ENCODE measurements at places on chromosomes 7 and 10. TPM values are rescaled to one million over a fixed set of nuclear protein-coding genes. Genes with fewer than 3 reads are reported as not detected.

DNA sequence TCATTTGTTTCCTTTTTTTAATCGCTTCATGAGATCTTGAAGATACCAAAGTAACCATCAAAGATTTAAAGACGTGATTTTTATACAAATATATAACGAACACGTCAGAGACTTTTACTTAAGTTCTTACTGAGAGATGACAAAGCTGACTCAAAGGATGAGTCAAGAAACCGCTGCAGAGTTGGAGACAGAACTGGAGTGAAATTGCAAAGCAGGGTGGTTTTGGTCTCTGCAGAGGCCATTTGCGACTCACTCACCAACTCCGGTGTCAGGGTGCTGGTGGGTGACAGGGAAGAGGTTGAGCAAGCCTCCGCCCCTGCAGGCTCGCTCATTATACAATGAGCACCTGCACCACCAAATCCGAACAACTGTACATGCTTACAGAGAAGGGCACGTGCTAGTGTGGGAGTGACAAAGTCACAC is 75.2 kb downstream of the DNAJB6 start:
- no peak for DNase-seq

GRCh38 chr10:48608279-48608681 is 3.4 kb upstream of the ARHGAP22 start:
- DNase-seq, result no peak

DNA sequence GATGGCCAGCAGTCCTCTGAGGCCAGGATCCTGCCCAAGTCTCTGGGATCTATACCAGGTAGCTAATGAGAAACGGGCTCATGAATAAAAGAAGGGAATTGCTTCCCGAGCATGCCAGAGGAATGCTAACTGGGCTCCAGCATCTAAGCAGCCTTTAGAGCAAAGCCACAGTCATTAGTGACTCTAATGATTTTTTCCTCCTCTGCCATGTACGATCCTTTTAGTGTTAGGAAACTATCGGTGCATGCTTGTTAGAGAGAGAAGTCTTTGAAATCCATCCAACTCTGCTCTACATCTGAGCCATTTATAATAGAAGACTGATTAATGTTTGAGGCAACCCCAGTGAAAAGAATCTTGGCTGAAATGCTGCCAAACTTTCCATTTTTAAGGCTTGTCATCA is 124.9 kb upstream of the TCERG1L start:
- no peak for DNase-seq

GRCh38 chr10:20945546-20946332 is 48.6 kb upstream of the NEBL start:
- no peak for DNase-seq

DNA sequence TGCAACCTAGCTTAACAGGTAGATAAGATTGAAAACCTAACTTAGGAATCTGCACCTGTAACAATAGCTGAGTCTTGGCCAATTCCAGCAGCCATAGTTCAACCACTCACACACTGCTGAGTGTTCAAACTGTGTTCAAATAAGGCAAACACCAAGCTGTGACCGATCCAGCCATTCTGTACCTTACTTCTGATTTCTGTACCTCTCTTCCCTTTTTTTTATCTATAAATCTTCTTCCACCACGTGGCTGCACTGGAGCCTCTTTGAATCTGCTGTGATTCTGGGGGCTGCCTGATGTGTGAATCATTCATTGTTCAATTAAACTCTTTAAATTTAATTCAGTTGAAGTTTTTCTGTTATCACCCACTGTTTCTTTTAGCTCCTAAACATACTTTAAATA is 15.7 kb upstream of the FOXL3 start:
- no peak for DNase-seq

- no peak for DNase-seq
Observed at GRCh38 chr10:94219829-94220228, 142.9 kb downstream of the NOC3L start.

GRCh38 chr10:1369665-1370064 is 313.5 kb downstream of the WDR37 start:
- DNase-seq, result no peak

TMEM26 gene
- polyA plus RNA-seq, result 0.51 TPM

GRCh38 chr7:50640779-50641178 is 75.6 kb upstream of the DDC start:
- DNase-seq, result no peak

GRCh38 chr10:78165617-78166016 is 132.0 kb downstream of the RPS24 start:
- no peak for DNase-seq

DNA sequence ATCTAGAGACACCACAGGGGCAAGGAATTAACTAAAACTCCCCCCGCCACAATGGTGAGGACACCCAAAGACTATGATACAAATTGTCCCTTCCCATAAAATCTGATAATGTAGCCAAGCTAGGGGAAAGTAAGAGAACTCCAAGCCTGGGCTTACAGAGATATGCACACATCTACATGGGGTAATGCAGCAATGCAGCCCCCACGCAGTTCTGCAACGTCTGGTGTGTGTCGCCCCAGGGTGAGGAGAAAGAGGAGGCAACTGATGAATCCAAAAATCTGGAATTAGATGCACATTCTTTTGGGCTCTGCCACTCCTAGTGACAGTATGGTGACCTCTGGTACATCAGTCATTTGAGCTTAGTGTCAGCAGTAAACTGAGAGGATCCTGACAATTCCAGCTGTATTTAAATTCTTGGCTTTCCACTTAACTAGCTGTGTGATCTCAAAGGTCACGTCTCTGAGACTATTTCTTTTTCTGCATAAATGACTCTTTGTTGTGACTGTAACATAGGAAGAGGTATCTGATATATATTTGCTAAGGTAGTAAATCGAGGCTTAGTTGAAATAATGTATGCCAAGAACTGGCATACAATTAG is 51.5 kb downstream of the PIP4K2A start:
- no peak for DNase-seq

GRCh38 chr10:62772186-62772974 is 32.1 kb upstream of the ADO start:
- no peak for DNase-seq

DNA sequence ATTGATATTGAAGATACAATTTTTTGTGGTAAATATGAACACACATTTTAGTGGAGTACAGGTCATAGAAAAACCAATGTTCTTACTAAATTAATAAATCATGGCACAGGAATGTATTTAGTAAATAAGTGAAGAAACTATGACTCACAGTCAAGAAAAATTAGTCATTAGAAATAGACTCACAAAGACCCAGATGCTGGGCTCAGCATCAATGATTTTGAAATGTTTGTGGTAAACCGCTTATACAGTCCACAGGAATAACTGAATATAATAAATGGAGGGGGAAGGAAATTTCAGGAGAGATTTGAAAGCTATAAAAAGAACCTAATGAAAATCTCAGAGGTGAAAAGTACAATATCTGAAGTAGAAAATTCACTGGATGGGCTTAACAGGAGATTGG is 138.3 kb upstream of the ADCY1 start:
- no peak for DNase-seq

DNA sequence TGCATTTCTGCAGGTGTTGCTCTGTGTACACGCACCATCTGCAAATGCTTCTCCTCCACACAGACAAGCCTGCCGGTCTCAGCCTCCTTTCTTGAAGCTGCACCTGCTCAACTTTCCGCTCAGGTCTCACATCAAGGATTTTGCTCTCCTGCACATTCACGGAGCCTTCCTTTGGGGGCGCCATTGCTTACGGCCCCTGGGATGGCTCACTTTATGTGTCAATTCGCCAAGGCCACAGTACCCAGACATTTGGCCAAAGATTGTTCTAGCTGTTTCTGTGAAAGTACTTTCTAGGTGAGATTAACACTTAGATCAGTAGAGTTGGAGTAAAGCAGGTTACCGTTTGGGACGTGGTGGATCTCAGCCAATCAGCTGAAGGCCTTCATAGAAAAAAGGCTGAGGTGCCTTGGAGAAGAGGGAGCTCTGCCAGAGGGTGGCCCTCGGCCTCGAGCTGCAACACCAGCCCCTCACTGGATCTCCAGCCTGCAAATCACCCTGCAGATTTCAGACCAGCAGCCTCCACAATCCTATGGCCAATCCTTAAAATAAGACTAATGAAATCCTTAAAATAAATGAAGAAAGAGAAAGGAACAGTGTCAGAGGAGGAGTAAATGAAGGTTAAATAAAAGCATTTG is 39.9 kb upstream of the PPP2R2D start:
- DNase-seq, result no peak

- DNase-seq, result no peak
Observed at GRCh38 chr10:3512263-3512662, 272.7 kb downstream of the KLF6 start.

VSIR gene
- 59.6 TPM for polyA plus RNA-seq

DNA sequence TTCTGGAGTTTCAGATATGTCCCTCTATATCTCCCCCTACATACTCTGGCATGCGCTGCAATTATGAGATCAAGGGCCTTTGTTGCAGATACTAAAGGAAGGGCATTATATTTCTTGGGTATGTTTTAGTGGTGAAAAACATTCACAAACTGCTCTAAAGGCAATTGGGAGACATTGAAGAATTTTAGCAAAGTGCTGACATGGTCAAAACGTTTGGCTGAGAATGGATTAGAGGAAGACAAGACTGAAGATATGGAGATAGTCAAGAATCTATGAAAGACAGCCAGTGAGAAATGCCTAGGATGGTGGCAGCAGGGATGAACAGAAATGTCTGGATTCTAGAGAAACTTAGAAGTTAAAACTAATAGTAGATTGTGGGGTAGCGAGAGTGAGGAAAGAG is 104.5 kb upstream of the CABCOCO1 start:
- no peak for DNase-seq

DNA sequence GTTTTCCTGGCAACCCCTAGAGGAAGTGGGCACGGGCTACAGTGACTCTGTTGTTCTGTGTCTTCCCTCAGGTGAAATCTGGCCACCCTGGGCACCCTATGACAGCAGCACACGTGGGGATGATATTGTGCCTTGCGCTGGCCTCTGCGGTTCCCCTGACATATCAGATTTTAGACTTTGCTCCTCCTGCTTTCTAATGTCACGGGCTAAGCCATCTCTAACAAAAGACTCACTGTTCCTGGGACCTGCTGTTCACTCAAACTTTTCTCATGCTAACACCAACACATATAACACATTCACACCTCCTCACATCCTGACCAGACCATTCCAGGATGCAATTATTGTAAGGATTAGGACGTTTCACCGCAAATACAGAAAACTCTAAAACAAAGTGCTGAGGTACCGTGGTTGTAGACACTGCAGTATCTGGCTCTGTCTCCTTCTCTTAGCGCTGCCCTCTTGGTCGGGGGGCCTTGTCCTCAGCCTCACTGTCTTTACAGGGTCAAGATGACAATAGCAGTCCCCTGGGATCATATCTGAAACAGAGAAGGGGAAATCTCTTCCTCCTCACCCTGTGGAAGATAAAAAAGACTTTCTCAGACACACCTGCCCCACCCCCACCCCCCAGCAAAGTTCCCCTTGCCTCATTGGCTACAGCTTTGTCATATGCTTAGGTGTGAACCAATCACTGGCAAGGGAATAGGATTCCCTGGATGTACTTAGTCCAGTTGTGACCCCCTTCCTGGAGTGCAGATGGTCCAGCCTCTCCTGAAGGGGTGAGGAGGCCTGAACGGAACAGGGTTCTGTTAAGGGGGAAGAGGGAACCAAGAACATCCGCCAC is 14.1 kb downstream of the CHN2 start:
- DNase-seq, result no peak

- no peak for DNase-seq
Observed at GRCh38 chr7:136293841-136294391, 316.8 kb upstream of the MTPN start.

- DNase-seq, result no peak
Observed at GRCh38 chr7:134030460-134030865, 96.7 kb upstream of the LRGUK start.

BLNK gene
- polyA plus RNA-seq, result 1.9 TPM

GRCh38 chr10:93436591-93437085 is 45.5 kb downstream of the MYOF start:
- DNase-seq, result peak; percentile 86

DNA sequence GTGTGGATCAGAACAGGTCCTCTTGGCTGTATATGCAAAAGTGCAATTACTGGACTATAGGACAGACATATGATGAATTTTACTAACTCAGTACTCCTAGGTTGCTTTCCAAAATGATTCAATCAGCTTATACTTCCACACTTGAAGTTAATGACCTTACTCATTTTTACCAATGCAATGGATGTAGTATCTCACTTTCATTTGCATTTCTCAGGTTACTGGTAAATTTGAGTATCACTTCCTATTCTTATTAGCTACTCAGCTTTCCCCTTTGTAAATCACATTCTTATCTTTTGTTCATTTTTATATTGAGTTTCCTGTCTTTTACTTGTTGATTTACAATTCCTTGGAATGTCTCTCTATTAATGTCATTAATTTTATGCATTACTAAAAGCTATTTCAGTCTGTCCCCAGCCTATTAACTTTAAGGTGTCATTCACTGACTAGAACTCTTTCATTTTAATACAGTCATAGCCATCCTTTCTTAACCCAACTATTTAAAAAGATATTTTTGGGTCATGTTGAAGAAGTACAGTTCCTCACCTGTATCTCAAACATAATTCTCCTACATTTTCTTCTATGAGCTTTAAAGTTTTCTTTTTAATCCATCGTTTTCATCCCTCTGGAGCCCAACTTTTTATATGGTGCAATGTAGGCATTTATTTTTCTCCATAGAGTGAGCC is 88.6 kb downstream of the VIM start:
- no peak for DNase-seq

DNA sequence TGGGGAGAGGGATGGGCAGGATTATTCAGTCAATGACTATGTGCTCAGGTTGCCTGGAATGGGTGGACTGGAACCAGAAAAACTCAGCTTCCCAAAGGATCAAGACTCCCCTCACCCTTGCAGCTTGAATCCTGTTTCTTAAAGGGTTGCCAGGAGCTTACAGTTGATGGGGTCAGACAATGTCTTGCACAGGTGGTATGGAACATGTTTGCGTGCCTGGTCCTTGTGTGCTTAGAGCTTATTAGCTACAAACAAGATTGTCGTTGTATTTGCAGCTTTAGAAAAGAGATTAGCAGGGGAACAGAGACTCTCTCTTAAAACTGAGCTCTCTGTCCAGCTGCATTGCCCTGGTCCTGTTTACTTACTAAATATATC is 56.9 kb downstream of the PRR15 start:
- DNase-seq, result no peak

GRCh38 chr7:118057404-118057803 is 126.6 kb upstream of the LSM8 start:
- DNase-seq, result no peak

DNA sequence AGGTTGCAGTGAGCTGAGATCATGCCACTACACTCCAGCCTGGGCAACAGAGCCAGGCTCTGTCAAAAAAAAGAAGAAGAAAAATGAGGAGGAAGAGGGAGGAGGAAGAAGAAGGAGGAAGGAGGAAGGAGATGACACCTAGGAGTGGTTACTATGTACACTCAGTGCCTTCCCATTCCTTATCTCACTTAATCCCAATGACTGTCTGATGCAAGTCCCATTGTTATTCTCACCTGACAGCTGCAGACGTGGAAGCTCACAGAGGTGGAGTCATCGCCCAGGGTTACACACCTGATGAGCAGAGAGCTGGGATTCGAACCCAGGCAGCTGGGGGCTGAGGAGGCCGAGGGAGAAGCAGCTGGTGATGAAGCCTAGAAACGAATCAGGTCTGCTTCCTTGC is 258.8 kb downstream of the SNX10 start:
- no peak for DNase-seq

Data from urinary bladder (tissue), 4 donors.